ENCODE measurements at places on chromosomes 3 and 15.

- no peak for DNase-seq
These were observed 76.5 kb downstream of the NUP210 start for GRCh38 chr3:13343601-13344000.

DNA sequence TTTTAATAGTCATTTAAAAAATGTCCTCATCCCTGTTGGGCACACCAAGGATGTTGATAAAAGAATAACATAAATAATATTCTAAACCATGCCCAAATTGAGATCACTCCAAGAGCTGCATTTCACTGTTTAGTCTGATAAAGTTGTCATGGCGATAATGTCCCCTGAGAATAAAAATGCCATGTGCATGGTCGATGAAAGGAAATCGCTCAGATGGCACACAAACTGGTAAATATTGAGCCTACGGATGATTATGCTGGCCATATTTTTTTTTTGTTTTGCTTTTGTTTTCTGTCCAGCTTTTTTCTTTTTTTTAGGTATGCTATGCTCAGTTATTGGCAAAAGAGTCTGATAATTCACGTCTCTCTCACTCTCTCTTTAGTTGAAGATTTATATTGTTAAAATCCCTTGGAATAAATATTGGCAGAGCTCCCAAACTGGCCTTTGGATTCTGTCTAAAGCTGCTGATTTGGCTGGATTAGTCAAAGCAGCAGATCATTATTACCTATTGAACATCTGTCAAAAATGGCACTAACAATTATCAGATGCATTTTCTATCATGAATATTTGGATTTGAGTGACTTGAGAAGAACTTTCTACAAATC is 643.8 kb downstream of the SQOR start:
- DNase-seq: no peak

DNA sequence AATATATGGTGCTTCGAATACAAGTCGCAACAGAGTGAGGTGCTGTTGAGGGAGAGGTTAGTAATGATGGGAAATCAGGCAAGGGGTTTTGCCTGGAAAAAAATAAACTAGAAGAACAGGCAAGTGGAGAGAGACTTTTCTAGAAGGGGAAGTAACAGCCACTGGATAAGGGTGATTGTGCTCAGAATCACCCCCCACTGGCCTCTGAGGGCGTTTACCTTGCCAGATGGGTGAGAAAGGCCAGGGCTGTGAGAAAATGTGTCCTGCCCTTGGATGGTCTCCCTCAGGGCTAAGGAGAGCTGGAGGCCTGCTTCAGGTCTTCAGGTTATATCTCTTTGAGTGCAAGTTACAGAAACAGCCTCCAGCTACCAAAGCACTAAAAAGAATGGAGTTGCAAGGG is 151.8 kb downstream of the MEX3B start:
- no peak for DNase-seq

DNA sequence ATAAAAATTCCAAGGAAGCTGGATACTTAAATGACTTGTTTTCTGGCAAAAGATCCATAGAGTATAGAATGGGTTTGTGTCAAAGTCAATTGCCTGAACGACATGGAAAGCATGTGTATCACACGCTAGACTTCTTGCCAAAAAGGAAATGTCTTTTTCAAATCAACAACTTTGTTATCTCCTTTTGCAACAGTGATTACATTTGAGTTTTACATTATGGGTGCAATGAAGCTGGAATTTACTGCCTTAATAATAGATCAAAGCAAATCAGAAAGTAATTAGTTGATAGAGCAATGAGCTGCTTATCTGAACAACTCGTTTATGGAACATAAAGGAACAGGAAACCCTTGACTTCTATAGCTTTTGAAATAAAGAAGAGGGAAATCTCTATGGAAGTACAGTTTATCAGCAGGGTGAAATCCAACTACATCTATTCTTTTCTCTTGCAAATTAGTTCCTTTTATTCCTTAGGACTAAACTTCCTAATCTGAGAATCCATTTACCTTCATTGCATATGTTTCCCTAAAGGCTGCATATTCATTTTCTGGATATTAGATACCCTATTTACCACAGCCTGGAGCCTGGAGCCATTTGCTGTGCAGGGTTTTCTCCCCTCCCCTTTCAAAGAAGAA is 415.1 kb upstream of the NECTIN3 start:
- DNase-seq: no peak

DNA sequence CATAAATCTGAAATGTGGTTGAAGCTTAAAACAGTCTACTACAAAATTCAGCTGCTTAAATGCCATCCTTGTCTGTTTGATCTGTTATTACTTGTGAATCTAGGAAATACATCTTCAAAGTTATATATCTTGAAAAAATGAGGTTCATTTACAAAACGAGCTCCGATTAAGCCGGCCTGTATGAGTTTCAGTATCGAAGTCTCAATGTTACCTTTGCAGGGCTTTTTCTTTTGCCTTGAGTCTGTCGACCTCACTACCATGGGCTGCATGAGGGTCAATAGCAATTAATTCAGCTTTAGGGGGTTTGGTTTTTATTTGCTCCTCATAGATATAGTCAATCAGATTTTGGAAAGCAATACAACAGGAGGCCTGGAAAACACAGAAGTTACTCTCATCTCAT is 23.2 kb downstream of the ERICH6 start:
- DNase-seq: no peak

DNA sequence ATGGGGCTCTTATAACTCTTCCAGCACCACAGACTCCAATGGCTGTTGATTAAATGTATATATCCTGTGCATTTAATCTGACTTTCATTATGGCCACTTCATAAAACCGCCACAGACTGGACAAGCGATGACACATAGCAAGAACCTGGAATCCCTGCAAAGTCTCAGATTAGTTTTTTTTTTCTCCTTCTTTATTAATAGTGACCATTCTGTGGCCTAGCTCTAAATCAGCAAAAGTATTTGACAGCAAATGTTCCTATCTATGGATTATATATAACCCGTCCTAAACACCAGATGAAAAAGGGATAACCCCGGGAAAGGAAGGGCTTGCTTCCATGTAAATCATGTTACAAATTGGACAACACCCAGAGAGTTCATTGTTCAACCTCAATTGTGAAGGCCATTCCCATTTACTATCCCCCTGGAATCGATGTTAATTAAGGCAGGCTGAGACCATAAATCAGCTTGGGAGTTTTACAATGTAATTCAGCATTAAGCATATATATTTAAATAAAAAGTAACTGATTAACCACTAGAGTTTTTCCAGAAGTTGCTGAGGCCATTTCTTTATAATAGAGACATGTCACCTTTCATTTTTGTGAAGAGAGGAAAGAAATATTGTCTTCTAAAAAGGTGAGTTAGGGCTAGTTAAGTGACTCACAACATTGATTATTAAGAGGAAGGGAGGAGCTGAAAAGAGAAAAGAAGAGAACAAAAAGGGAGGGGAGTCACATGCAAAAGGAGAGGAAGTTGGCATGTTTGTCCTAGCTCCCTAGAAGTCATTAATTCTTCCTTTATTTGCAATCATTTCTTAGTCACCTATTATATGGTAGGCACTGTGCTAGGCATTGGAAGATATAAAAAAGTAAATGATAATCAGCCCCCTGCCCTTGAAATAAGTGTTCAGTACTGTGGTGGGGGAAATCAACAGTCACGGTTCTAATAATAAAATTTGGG is 26.2 kb downstream of the ALDH1A2 start:
- DNase-seq: no peak

GRCh38 chr15:69794645-69795469 is 302.9 kb downstream of the TLE3 start:
- DNase-seq: no peak

DNA sequence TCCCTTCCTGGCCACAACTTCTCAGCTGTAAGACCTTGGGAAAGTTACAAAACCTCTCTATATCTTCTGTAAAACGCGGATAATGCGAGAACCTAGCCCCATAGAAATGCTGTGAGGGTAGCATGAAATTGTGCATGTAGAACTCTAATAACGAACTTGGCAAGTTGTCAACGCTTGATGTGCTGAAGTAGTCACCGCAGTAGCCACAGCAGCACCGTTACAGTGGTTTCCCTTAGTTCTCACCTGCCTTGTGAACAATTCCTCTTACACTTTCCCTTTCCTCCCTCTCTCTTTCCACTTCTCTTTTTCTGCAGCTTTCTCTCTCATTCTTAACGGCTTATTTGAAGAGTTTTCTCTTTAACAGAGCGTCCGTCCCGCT is 447 bp upstream of the SHQ1 start:
- DNase-seq: no peak

Measured in 8988T (cell line).